ENCODE measurements at places on chromosomes 1 and 21.
A peak's percentile ranks its signal among the peaks of the same experiment; 100 is the strongest.

GRCh38 chr1:165764277-165764676, 4.4 kb downstream of the TMCO1 start:
- DNase-seq, result no peak

DNA sequence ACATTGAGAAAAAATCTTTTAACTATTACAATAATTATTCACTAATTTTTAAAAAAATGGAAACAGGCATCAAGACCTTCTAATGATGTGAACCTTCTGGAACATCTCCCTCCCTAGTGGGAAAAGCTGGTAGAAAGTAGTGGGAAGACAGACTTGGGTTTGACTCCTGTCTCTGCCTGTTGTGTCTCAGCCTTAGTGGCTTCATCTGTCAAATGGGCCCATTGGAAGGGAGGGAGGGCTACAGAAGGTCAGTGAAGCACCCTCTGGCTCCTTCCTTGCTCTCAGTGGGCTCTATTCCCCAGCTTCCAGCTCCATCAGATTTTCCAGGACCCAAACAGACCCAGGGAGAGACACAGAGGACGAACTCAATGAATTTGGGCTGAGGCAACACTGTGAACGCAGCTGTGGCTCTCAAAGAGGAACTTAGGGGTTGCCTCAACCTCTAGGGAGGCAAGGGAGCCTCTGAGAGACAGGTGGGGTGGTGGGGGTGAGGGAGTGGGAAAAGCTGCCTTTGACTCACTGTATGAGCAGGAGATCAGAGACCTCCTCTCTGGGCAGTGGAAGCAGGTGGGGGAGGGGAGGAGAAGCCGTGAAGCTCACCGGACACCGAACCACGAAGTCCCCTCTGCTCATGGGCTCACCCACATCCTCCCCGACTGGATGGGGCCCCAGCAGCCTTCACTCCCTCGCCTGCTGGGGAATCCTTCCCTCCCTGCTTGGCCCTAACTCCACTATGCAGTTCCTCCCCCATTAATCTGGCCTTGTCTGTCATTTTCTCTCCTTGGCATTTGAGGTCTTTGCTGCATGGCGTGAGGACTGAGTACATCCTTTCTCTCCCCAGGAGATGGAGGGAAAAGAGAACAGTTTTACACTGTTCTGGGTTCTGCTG, 4.5 kb downstream of the CNR2 start:
- DNase-seq, result peak; percentile 61

- DNase-seq, result no peak
These were observed 120.7 kb downstream of the CRB1 start for GRCh38 chr1:197388801-197389200.

- no peak for DNase-seq
These were observed 113.4 kb upstream of the SLC25A33 start for GRCh38 chr1:9425859-9426258.

GRCh38 chr1:18540136-18540765, 59.5 kb downstream of the KLHDC7A start:
- no peak for DNase-seq

DNA sequence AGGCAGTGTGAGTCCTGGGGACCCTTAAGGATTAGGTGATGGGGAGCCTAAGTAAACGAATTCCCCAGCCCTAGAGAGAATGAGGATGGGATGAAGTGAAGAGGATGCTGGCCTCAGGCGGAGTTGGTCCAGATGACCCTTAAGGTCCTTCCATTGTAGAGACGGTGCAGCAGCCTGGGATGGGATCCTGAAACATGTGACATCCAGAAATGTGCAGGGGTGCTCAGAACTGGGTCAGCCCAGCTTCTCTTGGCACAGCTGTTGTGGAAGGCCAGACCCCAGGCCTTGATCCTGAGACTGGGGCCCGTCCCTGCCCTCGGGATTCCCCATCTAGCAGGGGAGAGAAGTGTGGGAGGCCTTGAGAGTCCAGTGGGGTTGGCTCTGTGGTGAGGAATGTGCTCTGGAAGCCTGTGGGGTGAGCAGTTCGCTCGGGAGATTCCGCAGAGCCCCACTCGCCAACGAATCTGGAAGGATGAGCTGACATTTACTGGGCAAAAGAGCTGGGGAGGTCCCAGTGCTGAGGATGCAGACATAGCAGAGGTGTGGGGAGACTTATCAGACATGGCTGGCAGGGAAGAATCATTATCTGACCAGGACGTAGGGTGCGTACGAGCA, 28.1 kb downstream of the A3GALT2 start:
- no peak for DNase-seq

GRCh38 chr1:237938553-237938952, 47.8 kb upstream of the ZP4 start:
- no peak for DNase-seq

DNA sequence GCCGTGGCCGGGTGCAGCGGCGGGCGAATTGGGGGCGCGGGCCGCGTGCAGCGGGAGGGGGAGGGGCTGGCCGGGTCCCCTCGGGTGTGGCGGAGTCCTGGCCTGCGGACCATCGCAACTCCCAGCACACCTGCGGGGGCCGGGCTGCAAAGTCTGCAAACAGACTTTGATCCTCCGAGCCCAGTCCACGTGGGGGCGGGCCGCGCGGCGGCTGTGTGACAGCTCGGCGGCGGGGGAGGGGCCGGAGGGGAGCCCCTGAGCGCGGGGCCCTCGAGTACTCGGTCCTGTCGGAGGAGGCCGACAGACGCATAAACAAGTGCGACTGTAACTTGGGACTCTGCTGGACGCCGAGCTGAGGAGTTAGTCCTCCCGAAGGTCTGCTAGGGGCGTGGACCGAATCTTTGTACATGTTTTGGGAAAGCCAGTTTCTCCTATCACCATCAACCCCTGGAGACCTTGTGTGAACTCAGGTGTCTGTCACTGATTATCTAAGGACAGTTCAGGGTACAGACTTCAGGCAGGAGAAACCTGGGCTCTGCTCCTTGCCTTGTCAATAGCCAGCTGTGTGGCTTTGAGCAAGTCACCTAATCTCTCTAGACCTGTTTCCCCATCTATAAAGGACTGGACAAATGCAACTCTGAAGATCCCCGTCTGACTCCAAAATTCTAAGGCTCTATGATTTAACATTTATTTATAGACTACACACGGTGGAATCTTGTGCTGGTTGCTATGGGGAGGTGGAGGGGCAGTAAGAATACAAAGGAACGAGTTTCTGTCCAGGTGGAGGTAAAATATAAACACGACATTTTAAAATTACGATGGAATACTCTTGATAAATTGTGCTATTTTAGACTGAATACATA, 710 bp upstream of the SLC30A1 start:
- DNase-seq, result peak; percentile 54

- no peak for DNase-seq
These were observed 37.1 kb downstream of the C21orf91 start for GRCh38 chr21:17782051-17782450.

DNA sequence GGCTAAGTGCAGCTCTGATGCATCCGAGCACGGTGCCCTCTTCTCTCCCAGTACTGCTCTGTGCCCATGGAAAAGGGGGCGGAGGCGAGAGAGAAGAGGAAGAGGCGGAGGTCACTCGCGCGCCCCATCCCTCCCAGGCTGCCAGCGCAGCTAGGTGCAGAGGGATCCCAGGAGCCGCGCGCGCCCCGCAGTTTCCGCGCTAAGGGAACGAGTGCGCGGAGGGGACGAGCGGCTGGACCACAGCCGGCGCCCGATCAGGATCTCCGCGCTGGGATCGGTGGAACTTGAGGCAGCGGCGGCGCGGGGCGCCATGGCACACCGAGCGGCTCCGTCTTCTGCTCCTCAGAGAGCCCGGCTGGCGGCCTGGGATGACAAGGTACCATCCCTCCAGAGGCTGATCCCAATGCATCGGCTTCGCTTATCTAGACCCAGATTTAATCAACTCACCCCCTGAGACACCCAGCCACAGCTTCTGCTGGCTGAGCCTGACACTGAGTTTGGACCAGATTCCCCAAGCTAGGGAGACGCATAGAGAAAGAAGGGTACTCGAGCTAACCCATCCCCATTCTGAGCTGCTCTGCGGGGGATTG, at the start of gene PTGFR:
TSS of gene PTGFR (plus strand) at position 114 of the 590 bp plus-strand sequence. CDS start 1,770 bp downstream, outside the sequence.
- no peak for DNase-seq

All from inflammatory macrophage treated with lipopolysaccharide for 4 hours (primary cell).